ENCODE measurements at places on chromosomes 6 and 20. TPM values are rescaled to one million over a fixed set of nuclear protein-coding genes. Genes with fewer than 3 reads are reported as not detected.

Gene RANBP9
- total RNA-seq: 29.8 TPM

Gene PDE7B
- 6.8 TPM for total RNA-seq

Gene PNLDC1
- total RNA-seq: not detected

Gene HUS1B
- not detected for total RNA-seq

DNA sequence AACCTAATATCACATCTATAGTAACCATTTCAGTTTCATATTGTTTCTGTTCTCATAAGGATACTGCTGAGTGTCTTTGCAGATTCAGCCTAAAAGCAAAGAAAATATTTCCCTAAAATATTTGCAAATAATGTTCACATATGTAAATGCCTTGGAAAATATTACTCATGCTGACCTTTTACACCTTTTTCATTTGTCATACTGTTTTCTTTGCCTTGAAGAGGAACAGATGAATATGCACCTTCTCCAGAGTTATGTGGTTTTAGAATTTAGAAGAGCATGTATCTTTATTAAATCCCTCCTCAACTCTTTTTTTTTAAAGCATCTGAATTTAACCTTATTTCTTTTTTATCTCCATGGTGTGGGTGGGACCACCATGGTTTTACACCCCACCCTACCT lies 32.5 kb downstream of the NDUFAF5 start:
- peaks cover 18% of the 10 kb centered on the region for H3K36me3 ChIP-seq
- H3K4me3 ChIP-seq: no peak overlapping the region
- no peak overlapping the region for H3K27ac ChIP-seq

DNA sequence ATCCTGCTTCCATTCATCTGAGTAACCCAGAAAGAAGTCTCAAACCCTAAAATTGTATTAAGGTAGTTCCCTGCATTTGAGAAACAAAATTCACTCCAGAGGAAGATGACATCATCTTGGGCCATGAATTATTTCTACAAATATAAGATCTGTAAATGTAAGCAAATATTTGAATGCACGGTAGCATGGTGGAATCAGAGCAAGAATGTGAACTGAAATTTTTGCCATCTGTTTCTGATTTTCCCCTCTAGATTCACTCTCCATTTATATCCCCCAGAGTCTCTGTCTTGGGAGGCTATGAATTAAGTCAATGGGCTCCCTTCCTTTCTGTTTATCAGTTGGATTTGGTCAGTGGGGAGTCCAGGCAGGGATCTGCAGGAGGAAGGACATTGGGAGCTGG lies 5.8 kb upstream of the MAP3K5 start:
- no peaks in the 10 kb centered on the region for H3K27me3 ChIP-seq
- H3K27ac ChIP-seq: no peak overlapping the region
- peaks cover 5% of the 10 kb centered on the region for H3K4me1 ChIP-seq
- no peak overlapping the region for H3K4me3 ChIP-seq

DNA sequence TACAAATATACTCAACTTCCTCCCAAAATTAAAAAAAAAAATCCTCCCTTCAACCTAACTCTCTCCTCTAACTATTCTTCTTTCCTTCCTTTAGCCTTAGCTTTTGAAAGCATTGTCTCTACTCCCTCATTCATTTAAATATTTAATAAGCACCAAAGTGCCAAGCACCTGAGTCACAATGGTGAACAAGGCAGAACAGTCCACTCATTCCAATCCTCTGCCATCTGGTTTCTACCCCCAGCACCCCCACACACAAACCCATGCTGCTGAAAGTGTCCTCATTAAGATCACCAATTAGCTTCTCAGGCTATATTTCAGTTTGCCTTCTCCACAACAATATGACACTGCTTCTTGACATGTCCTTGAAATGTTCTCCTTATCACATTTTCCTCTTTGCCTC lies 76.3 kb downstream of the DTNBP1 start:
- no peak overlapping the region for H3K4me3 ChIP-seq
- no peak overlapping the region for H3K27ac ChIP-seq
- no peaks in the 10 kb centered on the region for H3K36me3 ChIP-seq
- H3K27me3 ChIP-seq: no peaks in the 10 kb centered on the region
